ENCODE measurements at places on chromosomes 3 and 15.

GRCh38 chr3:106317141-106318055 lies 448.6 kb upstream of the CBLB start:
- no peak for DNase-seq

- DNase-seq: peak; percentile 31
These were observed 1.2 kb downstream of the PRICKLE2 start for GRCh38 chr3:64223791-64224745.

DNA sequence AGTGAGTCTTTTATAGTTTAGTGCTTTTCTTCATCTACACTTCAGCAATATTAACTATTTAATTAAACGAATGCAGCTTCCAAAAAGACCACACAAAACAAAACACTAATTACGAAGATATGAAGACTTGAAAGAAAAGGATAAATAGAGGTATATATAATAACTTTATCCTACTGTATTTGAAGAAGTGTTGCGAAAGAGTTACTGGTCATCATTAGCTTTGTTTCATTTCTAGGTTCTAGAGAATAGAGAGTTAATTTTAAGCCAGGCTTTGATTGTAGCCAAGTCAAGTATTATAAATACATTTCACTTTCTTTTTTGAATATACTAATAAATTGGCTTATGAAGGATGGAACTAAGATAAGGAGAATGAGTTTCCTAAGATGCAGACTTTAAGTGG lies 416.8 kb upstream of the GBE1 start:
- DNase-seq: no peak

DNA sequence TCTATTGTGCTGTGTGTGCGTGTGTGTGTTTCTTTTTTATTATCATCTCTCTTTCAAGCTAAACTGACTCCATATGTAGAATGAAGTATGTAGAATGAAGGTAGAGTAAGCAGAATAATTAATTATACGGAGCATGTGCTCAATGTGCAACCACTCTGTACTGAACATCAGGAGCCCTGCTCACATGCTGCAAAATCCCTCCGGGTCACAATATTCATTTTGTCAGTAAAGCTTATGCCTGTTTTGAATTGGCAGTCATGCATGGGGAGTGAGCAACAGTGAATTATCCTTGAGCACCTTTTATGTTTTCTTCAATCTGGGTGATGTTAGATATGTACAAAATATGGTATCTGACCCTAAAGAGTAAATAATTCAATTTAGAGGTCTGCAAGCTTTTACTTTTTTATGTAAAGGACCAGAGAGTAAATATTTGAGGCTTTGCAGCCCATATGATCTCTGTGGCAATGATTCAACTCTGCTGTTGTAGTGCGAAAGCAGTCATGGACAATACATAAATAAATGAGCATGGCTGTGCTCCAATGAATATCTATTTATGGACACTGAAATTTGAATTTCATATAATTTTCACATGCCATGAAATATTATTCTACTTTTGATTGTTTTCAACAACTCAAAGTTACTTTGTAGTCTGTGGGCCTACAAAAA lies 199.9 kb downstream of the VGLL3 start:
- no peak for DNase-seq

DNA sequence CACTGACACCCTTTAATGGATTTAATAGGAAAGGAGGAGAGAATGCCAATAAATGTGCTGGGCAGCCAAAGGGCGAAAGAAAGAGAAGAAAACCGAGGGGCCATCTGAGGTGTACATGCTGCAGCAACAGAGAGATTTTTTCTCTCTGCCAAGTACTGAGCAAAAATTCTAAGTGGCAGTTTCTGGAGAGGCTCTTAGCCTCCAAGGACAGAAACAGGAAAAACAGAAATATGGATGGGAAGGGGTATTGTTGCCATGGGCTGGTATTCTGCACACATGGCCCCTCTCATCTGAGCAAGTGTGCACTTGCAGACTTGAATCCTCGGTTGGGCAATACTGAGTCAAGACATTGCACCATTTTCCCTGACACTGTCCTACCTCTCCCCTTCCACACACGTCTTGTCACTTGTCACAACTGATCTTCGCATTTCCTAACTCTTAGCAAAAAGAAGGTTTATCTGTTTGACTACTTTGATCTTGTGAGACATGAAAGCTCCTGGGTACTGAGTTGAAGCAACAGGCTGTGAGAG lies 73.9 kb downstream of the PRICKLE2 start:
- no peak for DNase-seq

DNA sequence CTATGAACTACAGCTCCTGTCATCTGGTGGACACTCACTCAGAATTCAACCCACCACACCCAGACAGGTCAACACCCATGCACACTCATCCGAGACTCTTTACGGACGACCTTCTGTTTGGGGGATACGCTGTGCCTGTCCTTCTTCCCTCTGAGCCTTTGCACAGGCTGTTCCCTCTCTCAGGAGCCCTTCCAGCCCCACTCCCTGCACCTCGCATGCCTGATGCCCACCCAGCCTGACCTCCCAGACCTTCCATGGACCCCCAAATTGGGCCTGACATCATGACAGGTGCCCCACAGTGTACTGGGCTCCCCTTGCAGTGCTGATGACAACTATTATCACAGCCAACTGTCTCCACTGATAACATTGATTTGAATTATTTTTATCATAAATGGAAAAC lies 135.8 kb downstream of the NSMCE3 start:
- no peak for DNase-seq

DNA sequence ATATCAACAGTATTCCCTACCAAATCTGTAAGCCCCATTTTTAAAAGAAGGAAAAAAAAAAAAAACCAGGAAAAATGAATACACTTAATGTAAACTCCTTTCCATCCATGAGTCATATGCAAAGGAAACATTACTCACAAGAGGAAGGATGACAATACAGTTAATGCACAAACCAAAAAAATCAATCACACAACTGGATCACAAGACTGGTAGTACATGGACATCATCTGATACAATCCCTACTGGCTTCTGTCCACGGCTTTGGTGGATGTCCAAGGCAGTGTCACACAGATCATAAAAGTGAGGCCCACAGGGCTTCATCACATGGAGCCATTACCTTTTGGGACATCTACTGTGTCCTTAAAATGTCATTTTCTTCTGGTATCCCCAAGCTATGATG lies 44.0 kb downstream of the SUCLG2 start:
- peak; percentile 10 for DNase-seq

DNA sequence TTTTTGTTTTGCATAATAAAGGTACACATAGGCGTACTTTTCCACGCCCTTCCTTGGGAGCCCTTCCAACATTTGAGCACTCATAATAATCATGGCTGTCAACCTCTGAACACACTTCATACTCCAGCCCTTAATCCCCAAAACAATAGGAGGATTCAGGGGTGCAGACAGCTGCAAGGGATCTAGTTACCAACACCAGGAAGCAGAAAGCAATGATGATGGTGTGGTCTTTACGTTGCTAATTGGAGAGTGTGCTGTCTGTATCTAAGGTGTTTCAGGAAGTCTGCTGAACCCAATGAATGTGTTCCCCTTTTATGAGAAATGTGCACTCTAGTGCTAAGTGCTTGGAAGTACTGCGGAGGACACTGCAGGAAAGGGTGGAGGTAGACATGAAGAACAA lies 60.3 kb upstream of the PDZRN3 start:
- DNase-seq: no peak

DNA sequence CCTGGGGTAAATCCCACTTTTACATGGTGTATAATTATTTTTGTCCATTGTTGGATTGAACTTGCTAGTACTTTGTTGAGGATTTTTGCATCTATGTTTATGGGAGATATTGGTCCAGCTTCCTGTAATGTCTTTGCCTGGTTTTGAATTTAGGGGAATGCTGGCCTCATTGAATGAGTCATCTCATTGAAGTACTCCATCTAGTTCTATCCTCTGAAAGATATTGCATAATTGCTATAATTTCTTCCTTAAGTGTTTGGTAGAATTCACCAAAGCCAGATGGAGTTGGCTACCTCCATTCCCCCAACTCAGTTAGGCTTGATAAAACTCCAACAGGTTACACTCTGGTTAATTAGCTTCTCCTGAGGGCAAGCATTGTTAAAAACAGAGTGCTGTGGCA lies 237.4 kb upstream of the TGFBR2 start:
- DNase-seq: peak; percentile 58

- DNase-seq: no peak
These were observed 72.9 kb downstream of the CD200 start for GRCh38 chr3:112405845-112406244.

DNA sequence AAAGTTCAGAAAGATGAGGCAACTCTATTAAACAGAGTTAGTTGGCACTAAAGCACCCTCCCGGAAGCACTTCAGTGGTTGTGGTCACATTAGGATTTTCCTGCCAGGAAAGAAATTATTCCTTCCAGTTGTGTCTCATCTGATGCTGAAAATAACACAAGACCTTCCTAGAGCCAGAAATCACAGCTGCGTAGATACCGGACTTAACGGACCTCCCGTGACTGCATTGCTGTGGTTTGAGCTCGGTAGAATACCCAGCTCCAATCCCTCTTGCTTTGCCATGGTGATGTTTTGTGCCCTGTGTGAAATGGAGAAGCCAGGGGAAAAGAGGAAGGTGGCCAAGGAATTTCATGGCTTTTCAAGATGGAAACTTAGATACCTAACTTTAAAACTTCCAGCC lies 215.0 kb upstream of the IGF1R start:
- no peak for DNase-seq

GRCh38 chr15:52020221-52021085 lies 1.4 kb downstream of the MAPK6 start:
- DNase-seq: no peak

- DNase-seq: peak; percentile 66
These were observed 24.3 kb upstream of the CP start for GRCh38 chr3:149245738-149246451.

DNA sequence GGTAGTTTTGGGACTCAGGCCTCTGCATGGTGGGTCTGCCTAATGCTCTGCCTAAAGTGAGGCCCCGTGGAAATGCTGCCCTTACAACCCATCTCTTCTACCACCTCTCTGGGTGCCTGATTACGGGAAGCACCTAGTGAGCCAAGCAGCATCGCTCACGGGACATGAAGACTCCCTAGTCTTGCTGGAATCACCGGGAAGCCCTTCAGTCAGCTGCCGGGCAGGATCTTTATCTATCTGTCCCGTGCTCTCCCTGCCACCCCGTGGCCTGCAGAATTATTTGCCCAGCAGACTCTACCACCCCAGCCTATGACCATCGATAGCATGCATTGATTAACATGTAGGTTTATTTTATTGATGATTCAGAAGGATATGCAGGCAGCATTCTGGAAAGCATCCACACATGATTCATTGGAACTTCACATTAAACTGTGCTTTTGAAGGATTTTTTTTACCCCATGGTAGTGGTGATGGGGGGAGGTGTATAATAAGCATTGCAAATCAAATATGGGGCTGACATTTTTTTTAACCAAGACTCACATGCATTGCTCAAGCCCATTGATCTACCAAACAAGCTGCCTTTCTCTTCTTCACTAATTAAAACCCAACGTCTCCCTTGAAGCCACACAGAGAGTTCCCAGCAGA lies 63.1 kb downstream of the ATP2B2 start:
- no peak for DNase-seq

DNA sequence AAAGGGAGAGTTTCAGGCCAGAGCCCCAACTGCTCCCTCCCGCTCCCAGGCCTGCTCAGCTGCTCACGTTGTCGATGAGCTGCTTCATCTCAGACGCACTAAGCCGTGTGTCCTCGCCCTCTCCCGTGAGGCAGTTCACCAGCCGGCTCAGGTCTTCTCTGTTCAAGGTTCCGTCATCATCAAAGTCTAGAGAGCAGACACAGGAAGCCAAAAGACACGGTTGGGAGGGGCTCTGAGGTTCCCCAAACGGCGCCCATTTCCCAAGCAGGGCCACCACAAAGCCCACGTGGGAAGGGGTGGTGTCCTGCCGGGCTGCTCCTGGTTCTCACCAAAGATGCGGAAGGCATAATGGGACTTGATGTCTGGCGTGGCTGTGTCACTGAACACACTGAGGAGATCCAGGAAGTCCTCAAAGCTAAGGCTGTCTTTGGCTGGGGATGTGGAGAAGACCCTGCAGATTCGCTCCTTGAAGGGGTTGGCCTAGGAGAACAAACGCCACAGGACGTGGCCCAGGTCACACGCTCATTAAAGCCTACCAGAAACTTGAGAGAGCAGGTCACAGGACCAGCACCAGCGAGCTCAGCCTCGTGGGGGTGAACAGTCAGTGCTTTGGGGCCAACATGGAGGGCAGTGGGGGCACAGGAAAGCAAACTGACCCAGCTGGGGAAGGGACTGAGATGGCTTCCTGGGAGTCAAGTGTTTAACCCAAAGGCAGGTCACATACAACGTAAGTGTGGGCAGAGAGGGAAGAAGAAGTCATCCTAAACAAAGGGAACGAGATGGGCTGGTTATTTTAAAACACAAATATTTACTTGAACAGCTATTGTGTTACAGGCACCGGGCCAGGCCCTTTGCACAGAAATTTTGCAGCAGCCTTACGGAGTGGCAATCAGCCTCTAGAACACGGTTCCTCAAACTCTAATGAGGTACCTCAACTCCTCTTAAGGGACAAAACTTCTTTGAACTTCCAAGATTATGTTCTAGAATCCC lies 2.4 kb downstream of the CIB1 start:
- DNase-seq: no peak

DNA sequence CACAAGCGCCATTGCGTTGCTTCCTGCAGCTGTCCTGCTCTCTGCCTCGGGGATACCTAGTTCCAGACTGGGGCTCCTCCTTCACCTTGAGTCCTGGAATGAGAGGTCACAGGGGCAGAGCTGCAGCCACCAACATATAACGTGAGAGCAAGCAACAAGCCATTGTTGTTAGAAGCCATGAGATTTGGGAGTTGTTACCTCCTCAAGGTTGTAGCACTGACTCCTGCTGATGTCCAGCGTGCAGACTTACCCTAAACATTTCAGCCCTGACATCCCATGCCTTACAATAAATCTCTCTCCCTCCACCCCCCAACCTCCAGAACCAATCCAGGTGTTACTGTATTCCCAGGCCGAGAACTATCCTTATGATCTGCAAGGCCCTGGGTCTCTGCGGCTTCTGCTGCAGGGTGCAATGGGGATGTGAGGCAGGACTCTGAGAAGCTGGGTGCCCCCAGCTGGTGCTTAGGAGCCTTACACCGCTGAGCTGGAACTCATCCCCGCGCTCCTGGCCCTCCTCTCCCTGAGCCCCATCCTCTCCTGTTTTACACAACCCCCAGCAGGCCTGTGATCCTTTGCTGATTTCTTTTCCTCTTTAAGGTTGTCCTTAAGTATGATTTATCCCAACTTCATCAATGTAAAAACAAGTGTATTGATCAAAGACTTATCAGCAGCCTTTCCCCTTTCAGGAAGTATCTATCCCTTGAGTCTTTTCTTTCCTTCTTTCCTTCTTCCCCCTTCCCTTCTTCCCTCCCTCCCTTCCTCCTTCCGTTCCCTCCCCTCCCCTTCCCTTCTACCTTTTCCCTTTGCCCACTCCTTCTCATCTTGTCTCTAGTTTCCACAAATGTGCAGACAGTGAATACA lies 84.2 kb upstream of the ABHD2 start:
- DNase-seq: peak; percentile 60
